ENCODE measurements at places on chromosomes 11 and 22. TPM values are rescaled to one million over a fixed set of nuclear protein-coding genes. Genes with fewer than 3 reads are reported as not detected.

GRCh38 chr11:26193694-26194365 is 138.1 kb upstream of the ANO3 start:
- DNase-seq, result no peak

DNA sequence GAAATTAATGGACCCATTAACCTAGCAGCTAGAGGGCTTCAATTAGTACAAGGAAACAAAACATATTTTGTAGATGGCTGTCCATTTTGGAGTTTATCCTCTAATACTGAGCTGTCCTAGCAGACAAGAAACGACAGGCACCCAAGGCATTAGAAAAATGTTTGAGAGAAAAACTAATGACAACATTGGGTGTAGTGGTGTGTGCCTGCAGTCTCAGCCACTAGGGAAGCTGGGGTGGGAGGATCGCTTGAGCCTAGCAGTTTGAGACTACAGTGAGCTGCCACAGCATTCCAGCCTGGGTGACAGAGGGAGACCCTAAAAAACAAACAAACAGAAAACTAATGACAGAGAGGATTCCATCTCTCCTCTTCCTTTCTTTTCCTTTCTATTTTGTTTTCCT is 1.5 kb downstream of the A4GALT start:
- no peak for DNase-seq

- no peak for DNase-seq
These were observed 77.1 kb downstream of the RBMXL2 start for GRCh38 chr11:7165911-7166310.

GRCh38 chr11:6350486-6350885 is 30.2 kb upstream of the CAVIN3 start:
- DNase-seq, result no peak

DNA sequence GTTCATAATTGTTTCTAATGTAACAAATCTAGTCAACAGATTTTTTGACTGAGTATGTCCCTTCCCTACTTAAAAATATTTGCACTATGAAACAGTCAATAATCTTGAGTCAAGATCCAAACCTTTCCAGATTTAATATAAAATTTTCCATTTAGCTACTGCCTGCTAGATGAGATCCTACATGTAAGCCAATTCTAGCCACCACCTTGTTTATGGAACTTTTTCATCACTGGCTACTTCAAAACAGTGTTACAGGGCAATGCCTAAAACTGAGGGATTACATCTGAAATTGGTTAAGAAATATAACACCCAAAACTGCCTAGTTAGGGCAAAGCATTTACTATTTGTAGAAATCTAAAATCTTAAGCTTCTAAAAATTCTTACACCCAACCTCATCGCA is 10.5 kb upstream of the FUT4 start:
- no peak for DNase-seq

DNA sequence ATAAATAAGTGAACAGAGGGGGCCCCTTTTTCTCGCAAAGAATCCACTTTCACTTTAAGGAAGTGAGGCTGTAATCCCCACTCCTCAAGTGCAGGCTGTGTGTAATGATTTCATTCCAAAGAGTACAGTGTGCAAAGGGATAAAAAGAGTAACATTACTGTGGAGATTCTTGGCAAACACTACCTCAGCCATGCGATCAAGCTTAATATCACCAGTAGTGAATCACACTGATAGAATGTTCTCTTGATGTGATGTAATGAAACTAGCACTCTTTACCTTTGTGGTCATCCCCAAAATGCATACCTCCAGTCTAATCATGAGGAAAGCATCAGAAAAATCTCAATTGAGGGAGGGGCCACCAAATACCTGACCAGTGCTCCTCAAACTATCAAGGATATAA is 246.1 kb upstream of the CHORDC1 start:
- no peak for DNase-seq

DNA sequence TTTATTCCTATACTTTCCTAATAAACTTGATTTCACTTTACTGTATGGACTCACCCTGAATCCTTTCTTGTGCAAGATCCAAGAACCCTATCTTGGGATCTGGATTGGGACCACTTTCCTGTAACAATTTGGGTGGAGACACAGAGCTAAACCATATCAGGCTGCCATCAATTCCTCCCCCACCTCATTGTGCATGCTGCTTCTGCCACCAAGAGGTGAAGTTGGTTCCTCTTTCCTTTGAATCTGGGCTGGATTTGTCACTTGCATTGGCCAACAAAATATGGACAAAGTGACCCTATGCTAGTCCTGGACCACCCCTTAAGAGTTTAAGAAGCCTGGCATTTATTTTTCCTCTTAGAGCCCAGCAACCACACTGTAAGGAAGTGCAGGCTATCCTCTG is 39.4 kb upstream of the CEP295 start:
- no peak for DNase-seq

DNA sequence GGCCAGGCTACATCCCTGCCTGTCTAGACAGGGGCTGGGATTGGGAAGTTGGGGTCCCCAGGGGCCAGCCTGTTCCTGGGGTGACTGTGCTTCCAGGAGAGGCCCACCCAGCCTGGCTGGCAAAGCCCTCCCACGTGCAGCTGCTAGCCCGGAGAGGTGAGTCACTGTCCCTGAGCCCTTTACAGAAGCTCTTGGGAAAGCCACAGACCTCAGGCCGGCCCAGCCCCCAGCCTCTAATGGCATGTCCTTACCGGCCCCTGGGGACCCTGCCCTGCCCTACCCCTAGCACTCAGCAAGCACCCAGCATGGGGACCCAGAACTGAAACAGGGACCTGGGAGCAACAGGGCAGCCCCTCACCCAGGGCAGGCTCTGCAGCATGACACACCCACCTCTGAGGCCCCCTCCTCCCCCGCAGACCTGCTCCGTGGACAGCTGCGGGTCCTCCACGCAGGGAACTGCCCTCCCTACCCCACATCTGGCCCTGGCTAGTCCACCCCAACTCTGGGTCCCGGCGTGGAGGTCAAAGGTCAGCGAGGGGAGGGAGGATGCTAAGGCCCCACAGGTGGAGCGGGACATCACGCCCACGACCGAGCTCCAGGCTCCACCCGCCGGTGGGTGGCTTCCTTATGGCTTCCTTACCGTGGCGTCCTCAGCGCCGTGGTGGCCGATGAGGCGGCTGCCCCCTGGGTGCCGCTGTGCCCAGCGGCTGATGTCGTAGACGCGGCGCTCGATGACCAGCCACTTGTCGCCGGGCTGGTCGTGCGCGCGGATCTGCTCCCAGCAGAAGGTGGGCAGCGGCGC is 615 bp downstream of the FADS3 start:
- DNase-seq, result no peak

DNA sequence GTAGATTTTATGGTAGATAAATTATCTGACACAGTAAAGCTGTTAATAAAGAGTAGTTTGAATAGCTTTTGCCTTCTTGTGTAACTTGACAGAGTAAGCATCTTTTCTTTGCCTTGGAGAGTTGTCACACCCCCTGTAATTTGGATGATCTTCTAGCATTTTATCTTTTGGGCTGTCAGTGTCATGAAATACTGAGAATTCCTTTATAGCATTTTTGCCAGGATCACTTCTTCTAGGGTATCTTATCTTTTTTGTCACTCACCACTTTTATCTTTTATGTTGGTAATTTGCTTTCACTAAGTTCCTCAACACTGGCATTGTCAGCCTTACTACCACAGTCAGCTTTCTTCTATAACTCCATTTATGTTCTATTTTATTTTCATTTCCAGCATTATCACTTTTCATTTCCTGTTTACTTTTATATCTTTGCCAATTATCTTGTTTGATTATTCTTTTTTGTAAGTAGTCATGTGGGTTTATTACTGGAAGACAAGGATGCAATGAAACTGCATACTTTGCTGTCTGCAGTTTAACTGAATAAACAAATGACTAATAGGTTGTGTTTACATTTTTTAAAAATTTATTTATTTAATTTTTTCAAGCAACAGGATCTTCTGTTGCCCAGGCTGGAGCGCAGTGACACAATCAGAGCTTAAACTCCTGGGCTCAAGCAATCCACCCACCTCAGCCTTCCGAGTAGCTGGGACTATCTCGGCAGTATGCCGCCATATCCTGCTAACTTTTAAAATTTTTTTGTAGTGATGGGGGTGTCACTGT is 28.1 kb upstream of the ACAT1 start:
- no peak for DNase-seq

- no peak for DNase-seq
These were observed 772 bp downstream of the SLC25A45 start for GRCh38 chr11:65381716-65382032.

LSP1 gene
- total RNA-seq, result not detected

OR51B5 gene
- 0.82 TPM for total RNA-seq

CADM1 gene
- 65.5 TPM for total RNA-seq

MS4A10 gene
- total RNA-seq, result not detected
